Small intestine (tissue), 16 donors: ENCODE measurements at places on chromosomes 7 and 10. TPM values are rescaled to one million over a fixed set of nuclear protein-coding genes. Genes with fewer than 3 reads are reported as not detected.

Gene HOXA5
- polyA plus RNA-seq, result 44.0 TPM

Gene CPA5
- not detected for polyA plus RNA-seq

Gene TMEM196
- polyA plus RNA-seq, result not detected

- no peak for DNase-seq
These were observed 75.3 kb upstream of the FOXK1 start for GRCh38 chr7:4606797-4607196.

GRCh38 chr7:157996359-157997079 is 591.1 kb downstream of the PTPRN2 start:
- DNase-seq, result no peak

- no peak for DNase-seq
These were observed 99.0 kb downstream of the KIAA1217 start for GRCh38 chr10:24307696-24308485.

GRCh38 chr10:130547368-130547767 is 411.2 kb downstream of the GLRX3 start:
- DNase-seq, result peak; percentile 24
